ENCODE measurements at places on chromosomes 1 and 21.

DNA sequence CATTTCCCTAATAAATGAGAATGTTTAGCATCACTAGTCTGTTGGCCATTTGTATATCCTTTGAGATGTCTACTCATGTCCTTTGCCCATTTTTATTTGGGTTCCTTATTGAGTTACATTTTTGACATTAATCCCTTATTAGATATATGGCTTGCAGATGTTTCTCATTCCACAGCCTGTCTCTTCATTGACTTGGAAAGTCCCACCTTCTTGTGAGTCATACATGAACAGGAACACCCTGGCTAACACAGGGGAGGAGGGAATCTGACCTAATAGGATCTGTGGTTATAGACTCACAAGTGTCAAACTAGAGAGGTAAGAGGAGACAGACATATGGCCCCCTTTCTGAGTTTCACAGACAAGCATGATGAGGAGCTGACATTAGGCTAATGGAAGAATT lies 11.5 kb downstream of the ZP4 start:
- DNase-seq = no peak

DNA sequence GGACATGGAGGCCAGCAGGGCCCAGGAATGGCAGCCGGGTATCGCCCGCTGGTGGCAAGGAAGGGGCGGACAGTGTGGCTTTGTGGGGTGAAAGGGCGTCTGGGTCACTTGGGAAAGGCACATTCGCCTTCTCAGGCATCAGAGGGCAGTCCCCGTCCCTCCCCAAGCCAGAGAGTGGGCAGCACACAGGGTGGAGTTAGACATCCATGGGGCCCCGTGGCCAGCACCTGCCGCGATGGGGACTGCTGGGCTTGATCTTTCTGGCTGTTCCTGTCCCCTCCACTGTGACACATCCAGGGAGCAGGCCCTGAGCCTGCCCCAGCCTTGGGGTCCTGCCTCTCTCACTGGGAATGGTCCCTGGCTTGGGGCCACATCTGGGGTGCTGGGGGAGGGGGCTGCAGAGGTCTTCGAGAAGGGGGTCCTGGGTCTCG lies 4.0 kb upstream of the TRPM2 start:
- DNase-seq = no peak

- no peak for DNase-seq
These were observed 142.8 kb upstream of the COA6 start for GRCh38 chr1:234230414-234230862.

DNA sequence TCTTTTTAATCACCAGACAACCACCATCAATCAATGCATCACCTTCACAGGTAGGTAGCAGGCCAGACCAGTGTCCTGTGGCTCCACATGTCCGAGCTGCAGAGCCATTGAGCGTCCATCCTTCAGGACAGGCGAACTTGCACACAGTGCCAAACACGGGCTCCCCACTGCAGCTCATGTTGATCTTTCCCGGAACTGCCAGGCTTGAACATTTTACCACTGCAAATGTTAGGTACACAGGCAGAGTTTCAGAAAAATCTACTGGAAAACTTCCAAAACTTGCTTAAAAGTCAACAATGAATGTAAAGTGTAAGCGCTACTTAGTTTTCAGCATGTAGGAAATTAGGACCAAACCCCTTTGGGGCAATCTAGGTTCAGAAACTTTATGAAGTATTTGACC lies 6.6 kb downstream of the SELE start:
- DNase-seq = no peak

DNA sequence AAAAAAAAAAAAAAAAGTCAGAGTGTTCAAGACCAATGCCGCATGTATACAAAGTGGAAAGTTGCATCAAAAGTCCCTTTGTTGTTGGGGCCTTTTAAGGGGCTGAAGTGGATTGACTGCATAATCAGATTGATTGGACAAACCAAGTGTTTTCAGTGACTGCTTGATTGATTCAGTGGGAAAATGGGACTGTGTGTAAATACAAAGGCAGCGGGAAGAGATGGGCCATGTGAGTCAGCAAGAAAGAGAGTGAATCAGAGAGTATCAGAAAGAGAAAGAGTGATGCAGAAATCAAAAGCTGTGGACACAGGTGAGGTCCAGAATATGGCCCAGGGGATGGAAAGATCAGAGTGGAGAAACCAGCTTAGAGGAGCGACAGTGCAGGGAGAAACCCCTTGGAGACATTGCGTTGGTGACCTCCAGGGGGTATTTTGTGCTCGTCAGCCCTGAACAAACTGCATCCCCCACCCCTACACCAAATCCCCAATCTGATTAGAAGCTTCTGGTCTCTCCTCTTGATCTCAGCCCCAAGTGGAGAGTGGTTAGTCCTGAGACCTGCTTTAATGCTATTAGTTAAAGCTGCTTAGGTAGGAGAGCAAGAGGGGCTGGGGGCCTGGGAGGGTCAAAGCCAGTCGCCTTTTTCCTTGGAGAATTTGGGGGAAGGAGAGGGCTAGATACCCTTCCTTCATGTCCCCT lies 5.1 kb upstream of the ETV3L start:
- no peak for DNase-seq

GRCh38 chr1:198633675-198634121 lies 5.1 kb upstream of the PTPRC start:
- no peak for DNase-seq

GRCh38 chr1:26739329-26739914 lies 43.6 kb downstream of the ARID1A start:
- DNase-seq = no peak
